ENCODE measurements at places on chromosomes 16 and 17.

DNA sequence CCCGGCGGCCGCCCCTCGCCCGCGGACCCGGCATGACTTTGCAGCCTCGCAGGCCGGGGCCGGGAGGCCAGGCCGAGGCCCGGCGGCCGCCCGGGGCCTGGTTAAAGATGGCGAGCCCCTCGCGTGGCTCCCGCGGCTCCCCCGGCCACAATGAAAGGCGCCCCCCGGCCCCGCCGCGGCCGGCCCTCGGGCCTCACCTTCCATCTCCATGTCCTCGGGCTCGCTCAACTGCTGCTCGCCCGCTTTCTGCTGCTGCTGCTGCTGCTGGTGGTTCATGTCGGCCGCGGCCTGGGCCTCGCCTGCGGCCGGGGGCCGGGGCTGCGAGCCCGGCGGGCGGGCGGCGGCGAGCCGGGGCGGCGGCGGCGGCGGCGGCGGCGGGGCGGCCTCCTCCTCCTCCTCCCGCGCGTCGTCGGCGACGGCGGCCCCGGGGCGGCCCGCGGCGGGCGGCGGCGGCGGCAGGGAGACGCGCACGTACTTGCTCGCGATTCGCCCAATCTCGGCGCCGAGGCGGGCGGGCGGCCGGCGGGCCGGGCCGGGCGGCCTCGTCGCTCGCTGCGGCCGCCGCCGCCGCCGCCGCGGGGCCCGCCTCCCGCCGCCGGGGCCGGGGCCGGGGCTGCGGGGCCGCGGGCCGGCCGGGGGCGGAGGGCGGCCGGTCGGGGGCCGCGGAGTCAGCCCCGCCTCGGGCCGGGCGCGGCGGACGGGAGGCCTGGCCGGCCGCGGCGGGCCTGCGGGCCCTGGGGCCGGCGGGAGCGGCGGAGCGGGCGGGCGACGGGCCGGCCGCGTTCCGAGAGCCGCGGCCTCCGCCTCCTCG, 491 bp downstream of the USP7 start:
- no peak for DNase-seq

GRCh38 chr17:82869536-82869935, 29.7 kb upstream of the ZNF750 start:
- DNase-seq, result no peak

GRCh38 chr17:16351831-16352230, 1.4 kb downstream of the CENPV start:
- no peak for DNase-seq

DNA sequence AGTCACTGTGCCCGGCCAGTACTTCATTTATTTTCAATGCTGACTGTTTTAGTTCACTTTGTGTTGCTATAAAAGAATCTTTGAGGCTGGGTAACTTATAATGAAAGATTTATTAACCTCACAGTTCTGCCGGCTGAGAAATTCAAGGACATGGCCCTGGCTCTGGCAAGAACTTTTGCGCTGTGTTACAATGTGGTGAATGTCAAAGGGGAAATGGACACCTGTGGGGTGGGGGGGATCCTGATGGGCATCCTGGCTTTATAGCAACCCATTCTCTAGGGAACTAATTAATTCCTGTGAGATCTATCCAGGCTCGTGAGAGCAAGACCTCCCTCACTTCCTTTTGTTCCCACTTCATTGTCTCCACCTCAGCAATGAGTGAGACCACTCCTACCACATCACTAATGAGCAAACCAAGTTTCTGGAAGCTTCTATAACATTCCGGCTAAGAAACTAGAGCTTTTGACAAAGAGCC, 17.1 kb upstream of the CDH3 start:
- DNase-seq, result no peak

GRCh38 chr16:53913099-53913870, 209.3 kb downstream of the FTO start:
- no peak for DNase-seq

DNA sequence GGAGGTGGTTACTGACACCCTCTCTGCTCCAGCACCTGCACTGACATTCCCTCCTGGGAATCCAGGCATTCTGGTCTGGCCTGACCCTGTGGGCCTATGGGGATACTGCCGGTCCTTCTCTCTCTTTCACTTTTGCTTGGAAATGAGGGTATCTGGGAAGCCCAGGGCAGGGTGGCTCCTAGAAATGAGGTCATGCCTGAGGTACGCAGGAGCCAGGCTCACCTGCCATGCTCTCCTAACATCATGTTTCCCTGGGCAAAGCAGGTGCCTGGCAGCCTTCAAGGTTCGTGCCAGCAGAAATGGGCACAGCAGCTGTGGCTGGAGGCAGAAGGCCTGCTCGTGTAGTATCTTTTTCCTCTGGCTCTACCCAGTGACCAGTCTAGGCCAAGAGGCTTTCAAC, 3.3 kb downstream of the ITGA3 start:
- no peak for DNase-seq

DNA sequence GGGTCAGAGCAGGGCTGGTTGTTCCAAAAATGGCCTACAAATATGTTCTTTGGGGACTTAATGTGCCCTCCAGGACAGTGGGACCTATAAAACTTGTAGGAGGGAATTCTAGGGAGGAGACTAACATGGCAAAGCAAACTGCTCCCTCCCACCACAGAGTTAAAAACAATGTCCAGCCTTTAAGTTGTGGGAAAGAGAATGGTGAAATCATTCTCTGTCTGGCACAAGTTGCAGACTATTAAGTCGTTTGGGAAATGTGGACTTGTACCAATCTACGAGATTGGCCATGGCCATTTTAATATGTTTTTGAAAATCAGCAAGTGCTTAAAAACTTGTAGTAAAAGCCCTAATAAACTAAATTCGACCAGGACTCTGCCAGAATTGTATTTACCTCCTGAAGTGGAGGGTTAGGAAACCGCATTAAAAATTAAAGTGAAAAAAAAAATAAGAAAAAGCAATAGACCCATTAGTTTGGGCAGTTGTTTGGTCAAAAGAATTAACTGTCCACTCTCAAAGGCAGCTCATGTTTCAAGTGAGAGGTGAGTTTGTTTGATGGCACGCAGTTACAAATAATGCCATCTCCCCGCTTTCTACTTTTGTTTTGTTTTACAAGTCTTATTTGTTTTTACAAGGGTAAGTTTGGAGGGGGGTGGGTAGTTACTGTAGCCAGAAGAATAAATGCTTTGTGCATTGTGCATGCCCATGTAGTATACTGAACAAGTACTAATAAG, 32.4 kb downstream of the ANKFN1 start:
- DNase-seq, result no peak

DNA sequence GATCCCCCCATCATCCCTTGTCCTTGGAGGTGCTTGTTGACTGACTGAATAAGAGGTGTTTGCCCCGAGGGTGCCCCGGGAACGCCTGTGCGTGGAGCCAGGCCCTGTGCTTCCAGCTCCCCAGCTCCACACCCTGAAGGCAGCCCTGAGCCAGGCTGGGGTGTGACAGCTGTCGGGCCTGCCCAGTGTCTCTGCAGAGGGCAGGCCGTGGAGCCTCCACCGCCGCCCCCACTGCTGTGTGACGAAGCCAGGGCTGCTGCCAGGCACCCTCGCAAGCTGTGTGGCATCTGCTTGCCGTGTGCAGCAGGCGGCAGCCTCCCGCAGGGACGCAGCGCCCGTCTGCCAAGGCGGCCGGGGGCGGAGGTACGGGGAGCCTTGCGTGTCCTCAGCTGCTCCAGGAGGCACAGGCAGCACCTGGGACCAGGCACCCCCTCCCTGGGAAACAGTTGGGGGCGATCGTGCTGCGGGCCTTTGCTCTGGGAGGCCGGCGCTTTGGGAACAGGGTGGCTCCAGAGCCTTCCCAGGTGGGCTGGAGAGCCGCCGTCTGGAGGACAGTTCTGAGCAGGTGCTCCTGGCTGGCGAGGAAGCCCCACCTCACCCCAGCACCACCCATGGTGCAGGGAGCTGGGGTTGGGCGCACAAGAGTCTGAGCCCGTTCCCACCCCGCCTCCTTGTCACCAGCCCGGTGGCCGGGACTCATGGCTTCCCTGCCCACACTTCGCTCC, 26.6 kb downstream of the GSE1 start:
- no peak for DNase-seq

DNA sequence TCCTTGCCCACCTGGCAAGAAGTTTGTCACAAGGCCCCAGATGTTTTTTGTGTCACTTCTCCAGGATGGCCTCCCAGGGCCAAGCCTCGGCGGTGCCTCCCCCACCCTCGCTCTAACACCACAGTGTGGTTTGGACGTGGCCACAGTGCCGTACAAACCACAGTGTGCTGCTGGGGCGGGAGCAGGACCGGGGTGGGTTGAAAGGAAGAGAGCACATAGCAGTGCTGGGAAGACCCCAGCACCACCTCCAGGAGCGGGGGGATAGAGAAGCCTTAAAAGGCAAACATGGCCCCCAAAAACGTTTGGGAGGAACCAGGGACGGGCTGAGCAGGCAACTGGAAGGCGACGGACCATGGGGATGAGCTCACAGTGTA, 5.0 kb upstream of the BCL6B start:
- no peak for DNase-seq

GRCh38 chr17:40878044-40878443, 7.0 kb downstream of the KRT20 start:
- DNase-seq, result no peak

DNA sequence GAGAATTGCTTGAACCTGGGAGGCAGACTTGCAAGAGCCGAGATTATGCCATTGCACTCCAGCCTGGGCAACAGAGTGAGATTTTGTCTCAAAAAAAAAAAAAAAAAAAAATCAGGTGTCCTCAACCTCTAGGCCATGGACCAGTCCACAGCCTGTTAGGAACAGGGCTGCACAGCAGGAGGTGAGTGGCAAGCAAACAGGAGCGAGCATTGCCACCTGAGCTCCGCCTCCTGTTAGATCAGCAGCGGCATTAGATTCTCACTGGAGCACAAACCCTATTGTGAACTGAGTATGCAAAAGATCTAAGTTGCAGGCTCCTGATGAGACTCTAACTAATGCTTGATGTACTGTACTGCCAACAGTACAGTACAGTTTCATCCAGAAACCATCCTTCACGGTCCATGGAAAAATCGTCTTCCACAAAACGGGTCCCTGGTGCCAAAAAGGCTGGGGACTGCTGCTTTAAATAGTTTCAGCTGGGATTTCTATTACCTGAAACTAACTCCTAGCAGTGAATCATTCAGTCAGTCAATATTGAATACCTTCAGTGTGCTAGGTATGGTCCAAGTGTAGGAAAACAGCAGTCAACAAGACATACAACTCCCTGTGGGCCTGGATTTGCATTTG, 56.3 kb upstream of the DHX40 start:
- DNase-seq, result no peak

GRCh38 chr17:7459961-7460545, 15.2 kb downstream of the CHRNB1 start:
- DNase-seq, result no peak

DNA sequence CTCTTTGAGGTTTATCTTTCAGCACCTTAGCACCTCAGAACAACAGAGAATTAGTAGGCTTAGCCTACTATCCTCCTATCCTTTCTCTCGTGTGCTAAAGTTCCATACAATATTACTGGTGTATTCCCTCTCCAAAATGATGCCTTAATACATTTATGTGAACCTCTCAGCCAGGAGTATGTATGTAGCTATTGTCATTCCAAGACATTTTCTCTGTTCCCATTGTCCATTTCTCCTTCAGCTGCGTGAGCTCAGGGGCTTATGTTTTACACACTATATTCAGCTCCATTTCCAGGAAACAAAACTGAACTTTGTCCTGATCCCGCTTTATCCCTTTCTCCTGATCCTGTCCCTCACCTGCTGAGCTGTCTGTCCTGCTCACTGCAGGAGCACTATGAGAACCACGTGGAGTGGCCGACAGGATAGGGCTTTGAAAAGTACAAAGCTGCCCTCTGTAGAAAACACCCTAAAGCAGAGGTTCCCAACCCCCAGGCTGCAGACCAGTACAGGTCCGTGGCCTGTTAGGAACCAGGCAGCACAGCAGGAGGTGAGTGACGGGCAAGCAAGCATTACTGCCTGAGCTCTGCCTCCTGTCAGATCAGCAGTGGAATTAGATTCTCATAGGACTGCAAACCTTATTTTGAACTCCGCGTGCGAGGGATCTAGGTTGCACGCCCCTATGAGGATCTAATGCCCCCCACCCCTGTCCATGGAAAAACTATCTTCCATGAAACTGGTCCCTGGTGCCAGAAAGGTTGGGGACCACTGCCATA, 55.7 kb downstream of the CENPV start:
- DNase-seq, result no peak

DNA sequence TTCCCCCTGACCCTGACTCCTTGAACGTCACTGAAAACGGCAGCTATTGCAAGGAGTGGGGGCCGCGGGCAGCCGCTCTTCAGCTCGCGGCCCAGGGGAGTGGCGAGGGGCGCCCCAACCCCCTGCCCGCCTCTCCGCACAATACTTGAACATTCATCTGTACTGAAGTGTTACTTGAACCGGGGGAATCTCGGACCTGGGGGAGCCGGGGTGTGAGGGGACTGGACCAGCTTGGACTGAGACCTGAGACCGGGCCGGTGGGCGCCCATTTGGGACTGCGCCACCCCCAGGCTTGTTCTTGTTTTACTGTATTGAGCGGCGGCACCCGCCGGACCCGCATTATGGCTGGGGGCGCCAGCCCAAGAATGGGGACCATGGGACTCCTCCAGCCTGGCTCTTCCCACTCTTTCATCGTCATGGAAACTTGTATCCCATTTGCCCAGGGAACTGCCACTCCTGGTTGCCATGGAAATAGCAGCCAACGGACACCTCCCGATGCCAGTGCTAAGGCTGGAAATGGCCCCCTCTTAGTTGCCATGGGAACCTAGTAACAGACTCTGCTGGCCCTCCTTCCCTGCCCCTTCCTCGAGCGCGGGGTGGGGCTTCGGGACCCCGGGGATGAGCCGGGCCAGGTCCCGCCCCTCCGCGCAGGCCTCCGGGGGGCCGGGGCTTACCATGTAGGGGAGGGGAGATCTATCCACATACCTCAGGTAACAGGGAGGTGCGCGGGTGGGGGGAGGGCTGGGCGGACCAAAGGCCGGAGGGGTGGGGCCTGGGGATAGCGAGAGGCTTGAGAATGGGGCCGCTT, 805 bp upstream of the ORAI3 start:
- DNase-seq, result no peak

DNA sequence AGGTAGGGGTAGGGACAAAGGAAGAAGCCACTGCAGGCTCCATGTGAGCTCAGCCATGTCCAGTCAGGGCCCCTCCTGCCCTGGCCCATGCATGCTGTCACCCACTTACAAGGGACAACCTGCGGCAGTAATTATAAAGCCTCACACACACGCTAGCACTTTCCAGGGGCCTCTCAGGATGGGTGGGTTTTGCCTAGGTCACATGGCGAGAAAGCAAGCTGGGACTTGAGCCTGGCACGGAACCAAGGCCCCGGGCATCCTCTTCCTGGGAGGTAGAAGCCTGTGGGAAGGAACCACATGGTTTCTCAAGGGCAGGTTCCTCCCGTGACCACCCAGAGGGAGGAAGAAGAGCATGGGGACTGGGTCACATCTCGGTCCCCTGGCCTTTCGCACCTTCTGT, 7.0 kb downstream of the ZNF319 start:
- no peak for DNase-seq

Data from activated CD4-positive, CD25-positive, alpha-beta regulatory T cell treated with anti-CD3 and anti-CD28 coated beads, Interleukin-2, amount 50 U/mL, for 16 hours (primary cell).